Muscle of leg (tissue), 16 donors: ENCODE measurements at places on chromosomes 5 and 9. TPM values are rescaled to one million over a fixed set of nuclear protein-coding genes. Genes with fewer than 3 reads are reported as not detected.

GRCh38 chr9:126149661-126150060 is 177.0 kb upstream of the MVB12B start:
- H3K27me3 ChIP-seq, result peaks cover 18% of the 10 kb centered on the region
- no peaks in the 10 kb centered on the region for H3K36me3 ChIP-seq
- peaks cover 8% of the 10 kb centered on the region for H3K4me1 ChIP-seq
- no peak overlapping the region for H3K27ac ChIP-seq

TAF11L5 gene
- not detected for polyA plus RNA-seq

- peaks cover 5% of the 10 kb centered on the region for H3K4me1 ChIP-seq
- peak overlapping the region; percentile 56 for H3K27ac ChIP-seq
- H3K27me3 ChIP-seq, result no peaks in the 10 kb centered on the region
Measured at GRCh38 chr9:16575142-16575985, 295.1 kb downstream of the BNC2 start.

DNA sequence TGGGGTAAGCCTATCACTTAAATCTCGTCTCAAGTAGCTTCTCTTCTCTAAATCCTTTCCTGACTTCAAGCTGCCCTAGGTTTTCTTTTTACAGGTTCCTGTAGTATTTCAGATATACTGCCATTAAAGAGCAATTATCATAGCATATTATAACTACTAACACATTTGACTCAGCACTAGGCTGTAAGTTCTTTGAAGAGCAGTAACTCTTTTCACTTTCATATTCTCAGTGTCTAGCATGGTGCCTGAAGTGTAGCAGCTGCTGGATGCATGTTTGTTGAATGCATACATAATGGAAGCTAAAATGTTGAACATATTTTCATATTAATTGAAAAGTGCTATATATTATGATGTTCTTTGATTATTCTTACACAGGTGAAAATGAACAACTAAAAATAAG is 22.5 kb downstream of the CCDC152 start:
- H3K27ac ChIP-seq, result no peak overlapping the region
- no peaks in the 10 kb centered on the region for H3K4me1 ChIP-seq
- DNase-seq, result no peak
- H3K27me3 ChIP-seq, result no peaks in the 10 kb centered on the region

- no peaks in the 10 kb centered on the region for H3K27me3 ChIP-seq
- peaks cover 3% of the 10 kb centered on the region for H3K4me1 ChIP-seq
- H3K36me3 ChIP-seq, result no peaks in the 10 kb centered on the region
- H3K4me3 ChIP-seq, result no peak overlapping the region
- H3K27ac ChIP-seq, result no peak overlapping the region
- DNase-seq, result no peak
Measured at GRCh38 chr5:8840237-8840636, 705.6 kb downstream of the SEMA5A start.

- peak; percentile 55 for DNase-seq
- H3K36me3 ChIP-seq, result no peaks in the 10 kb centered on the region
- H3K4me3 ChIP-seq, result no peak overlapping the region
- peaks cover 32% of the 10 kb centered on the region for H3K4me1 ChIP-seq
- H3K27ac ChIP-seq, result peak overlapping the region; percentile 68
- no peaks in the 10 kb centered on the region for H3K27me3 ChIP-seq
Measured at GRCh38 chr5:14184082-14184481, 40.9 kb downstream of the TRIO start.

DNA sequence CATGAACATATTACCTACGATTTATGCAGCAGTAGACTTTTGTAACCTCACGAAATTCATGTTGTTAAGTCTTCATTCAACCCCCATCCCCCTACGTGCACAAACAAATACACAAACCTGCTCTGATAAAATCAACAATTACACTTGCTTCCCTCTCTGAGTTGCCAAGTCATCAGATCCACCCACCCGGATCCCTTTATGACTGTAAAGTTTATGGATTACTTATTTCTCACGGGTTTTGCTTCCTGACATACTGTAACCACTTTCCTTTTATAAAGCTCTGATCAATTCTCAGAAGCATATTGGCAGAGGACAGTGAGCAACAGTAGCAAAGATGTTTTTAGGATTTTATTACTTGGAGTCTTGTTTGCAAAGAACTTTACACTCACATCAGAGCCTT is 70.5 kb downstream of the MLLT3 start:
- H3K27ac ChIP-seq, result no peak overlapping the region
- H3K4me3 ChIP-seq, result no peak overlapping the region
- no peak for DNase-seq
- H3K36me3 ChIP-seq, result no peaks in the 10 kb centered on the region
- H3K27me3 ChIP-seq, result no peaks in the 10 kb centered on the region

GRCh38 chr9:134968011-134968822 is 50.5 kb upstream of the FCN1 start:
- H3K4me1 ChIP-seq, result peaks cover 23% of the 10 kb centered on the region
- peak; percentile 84 for DNase-seq
- no peak overlapping the region for H3K27ac ChIP-seq

DNA sequence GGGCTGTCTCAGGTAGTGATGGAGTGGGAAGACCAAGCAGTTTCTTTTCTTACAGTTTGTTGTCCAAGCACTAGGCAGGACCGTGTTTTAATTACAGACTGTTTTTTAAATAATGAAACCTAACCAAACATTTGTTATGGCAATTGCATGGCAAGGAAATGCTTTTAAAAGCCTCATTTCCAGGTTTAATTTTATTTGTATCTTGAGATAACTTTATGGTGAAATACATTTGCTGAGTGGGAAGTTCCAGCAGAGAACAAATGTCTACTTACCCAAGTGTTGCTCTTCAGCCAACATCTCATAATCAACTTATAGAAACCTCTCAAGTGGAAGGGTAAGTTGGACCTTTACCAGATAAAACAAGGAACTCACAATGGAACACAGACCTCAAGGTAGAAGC is 11.8 kb upstream of the LHFPL2 start:
- DNase-seq, result no peak
- peaks cover 4% of the 10 kb centered on the region for H3K4me1 ChIP-seq
- no peaks in the 10 kb centered on the region for H3K36me3 ChIP-seq
- no peak overlapping the region for H3K4me3 ChIP-seq
- H3K27me3 ChIP-seq, result no peaks in the 10 kb centered on the region

DNA sequence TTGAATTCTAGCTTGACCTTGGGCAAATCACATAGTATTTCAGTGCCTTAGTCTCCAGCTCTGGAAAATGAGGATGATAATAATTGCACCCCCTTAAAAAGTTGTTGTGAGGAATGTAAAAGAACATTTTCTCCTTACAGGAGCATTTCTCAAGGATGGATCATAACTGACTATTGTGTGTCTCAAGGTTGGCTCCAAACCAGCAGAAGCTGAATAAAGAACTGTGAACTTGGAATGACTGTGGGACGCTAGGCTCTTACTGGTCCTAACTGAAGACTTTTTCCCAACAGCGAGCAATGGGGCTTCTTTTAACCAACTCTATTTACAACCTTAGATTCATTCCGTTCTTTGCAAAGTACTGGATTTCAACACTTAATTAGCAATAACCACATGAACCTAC is 26.2 kb upstream of the GLRX start:
- no peak overlapping the region for H3K4me3 ChIP-seq
- H3K27ac ChIP-seq, result no peak overlapping the region
- no peaks in the 10 kb centered on the region for H3K27me3 ChIP-seq
- H3K36me3 ChIP-seq, result no peaks in the 10 kb centered on the region
- no peak for DNase-seq

DNA sequence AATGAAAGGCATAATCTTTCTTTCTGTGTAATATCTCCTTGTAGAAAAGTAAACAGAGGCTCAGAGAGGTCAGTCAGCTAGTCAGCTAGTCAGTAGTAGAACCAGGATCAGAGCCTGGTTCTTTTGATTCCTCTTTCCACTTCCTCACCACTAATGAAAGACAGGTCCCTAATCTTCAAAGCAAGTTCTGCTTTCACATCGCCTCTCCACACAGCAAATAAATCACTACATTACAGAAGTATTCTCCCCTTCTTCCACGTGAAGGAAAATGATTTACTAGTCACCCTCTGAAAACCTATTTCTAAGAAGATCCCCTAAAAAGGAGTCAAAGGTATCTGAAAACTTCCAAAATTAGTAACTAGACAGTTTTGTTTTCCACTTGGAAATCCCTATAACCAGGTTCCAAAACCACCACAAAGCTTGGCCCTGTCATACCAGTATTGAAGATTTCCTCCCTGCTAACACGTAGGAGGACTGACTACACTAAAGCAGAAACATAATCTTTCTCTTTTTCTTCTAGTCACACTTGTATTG is 140.5 kb upstream of the TARS1 start:
- H3K4me1 ChIP-seq, result no peaks in the 10 kb centered on the region
- no peak overlapping the region for H3K4me3 ChIP-seq
- no peaks in the 10 kb centered on the region for H3K27me3 ChIP-seq
- H3K36me3 ChIP-seq, result no peaks in the 10 kb centered on the region
- no peak overlapping the region for H3K27ac ChIP-seq

DNA sequence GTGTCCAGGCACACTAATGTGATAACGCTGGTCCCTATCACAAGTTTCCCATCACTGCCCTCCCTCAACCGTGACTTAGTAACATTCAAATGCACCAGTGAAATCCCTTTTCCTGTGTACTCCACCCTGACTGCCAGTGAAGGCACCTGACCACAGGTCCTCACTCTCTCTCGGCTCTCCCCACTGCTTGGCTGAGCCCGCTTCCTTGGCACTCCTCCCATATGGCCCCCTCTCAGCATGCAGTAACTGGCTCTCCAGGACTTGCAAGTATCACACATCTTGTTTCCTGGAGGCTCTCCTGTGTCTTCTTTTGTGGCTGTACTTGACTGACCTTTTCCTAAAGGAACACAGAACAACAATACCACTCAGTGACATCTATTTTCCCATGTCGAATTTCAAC is 292.0 kb upstream of the ZNF608 start:
- no peak overlapping the region for H3K27ac ChIP-seq
- no peak overlapping the region for H3K4me3 ChIP-seq
- DNase-seq, result no peak

DNA sequence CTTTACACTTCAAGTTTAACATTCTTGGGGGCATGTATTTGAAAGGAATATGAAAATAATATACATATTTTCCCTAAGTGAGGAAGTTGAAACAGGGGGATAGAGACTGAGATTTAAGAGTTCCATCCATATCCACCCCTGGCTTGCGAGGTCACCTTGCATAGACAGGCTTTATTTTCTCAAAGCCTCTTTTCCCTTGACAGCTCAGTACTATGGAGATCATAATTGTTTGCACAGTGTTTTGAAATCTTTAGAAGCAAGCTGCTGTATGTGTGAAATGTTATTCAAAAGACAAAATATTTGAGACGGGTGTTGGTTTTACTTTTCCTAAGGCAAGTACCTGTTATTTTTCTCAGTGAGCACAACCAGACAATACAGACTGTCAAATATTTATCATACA is 163.1 kb downstream of the LRRC70 start:
- H3K4me3 ChIP-seq, result no peak overlapping the region
- no peak for DNase-seq
- no peak overlapping the region for H3K27ac ChIP-seq
- no peaks in the 10 kb centered on the region for H3K27me3 ChIP-seq
- no peaks in the 10 kb centered on the region for H3K4me1 ChIP-seq
- H3K36me3 ChIP-seq, result no peaks in the 10 kb centered on the region

PARP8 gene
- polyA plus RNA-seq, result 12.5 TPM

PTPRD gene
- polyA plus RNA-seq, result 104 TPM

- H3K36me3 ChIP-seq, result no peaks in the 10 kb centered on the region
- no peaks in the 10 kb centered on the region for H3K27me3 ChIP-seq
- peaks cover 2% of the 10 kb centered on the region for H3K4me1 ChIP-seq
- H3K27ac ChIP-seq, result no peak overlapping the region
- no peak overlapping the region for H3K4me3 ChIP-seq
Measured at GRCh38 chr5:179176166-179176565, 116.0 kb downstream of the ZNF354C start.

GRCh38 chr5:172417983-172418630 is 36.2 kb downstream of the SH3PXD2B start:
- peaks cover 17% of the 10 kb centered on the region for H3K36me3 ChIP-seq
- peaks cover 71% of the 10 kb centered on the region for H3K4me1 ChIP-seq
- H3K27ac ChIP-seq, result peak overlapping the region; percentile 92
- DNase-seq, result peak; percentile 99
- no peaks in the 10 kb centered on the region for H3K27me3 ChIP-seq

DNA sequence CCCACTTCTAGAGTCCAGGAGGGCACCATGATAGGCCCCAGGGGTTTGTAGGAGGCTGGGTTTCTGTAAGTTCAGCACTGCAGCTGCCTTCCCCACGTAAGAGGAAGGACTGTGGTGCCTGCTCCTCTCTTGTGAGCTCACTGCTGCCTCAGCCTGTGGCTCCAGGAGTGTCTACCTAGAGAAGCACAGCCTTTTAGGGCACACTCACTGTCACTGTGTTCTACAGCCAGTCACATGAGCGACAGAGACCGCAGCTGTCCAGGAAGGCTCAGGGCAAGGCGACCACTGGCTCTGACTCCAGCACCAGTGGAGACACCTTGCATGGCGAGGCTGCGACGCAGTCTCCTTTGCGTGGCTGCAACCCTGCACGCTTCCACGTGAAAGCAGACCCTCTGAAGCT is 72.8 kb downstream of the OTULIN start:
- DNase-seq, result no peak
- H3K4me3 ChIP-seq, result no peak overlapping the region
- H3K36me3 ChIP-seq, result peaks cover 3% of the 10 kb centered on the region

ZCCHC7 gene
- polyA plus RNA-seq, result 15.3 TPM

SPARC gene
- polyA plus RNA-seq, result 3,005 TPM

DNA sequence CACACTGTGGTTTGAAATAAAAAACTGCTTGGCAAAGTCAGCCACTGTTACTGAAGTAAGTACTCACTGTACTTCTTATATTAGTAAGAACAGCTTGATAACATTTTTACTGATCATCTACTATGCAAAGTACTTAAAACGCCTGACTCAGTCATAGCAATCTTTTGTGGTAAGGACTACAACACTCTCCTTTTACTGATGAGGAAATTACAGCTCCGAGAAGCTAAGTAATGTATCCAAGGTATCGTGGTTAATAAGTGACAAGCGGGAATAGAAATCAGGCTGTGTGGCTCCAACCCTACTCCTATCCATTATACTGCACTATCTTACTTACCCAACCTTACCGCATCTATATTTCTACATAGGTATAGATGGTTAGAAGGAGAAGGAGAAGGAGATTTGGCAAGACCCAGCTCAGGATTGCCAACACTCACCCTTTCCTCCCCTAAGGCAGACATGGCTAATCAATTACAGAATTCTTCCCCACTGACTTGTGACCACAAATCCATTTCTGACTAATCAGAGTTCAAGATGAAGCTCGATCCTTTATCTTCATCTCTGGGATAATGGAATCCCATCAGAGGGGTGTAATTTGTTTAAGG is 281.4 kb downstream of the SPOCK1 start:
- no peaks in the 10 kb centered on the region for H3K27me3 ChIP-seq
- DNase-seq, result no peak
- H3K4me1 ChIP-seq, result no peaks in the 10 kb centered on the region
- no peaks in the 10 kb centered on the region for H3K36me3 ChIP-seq

GRCh38 chr5:171067540-171068130 is 205.8 kb downstream of the RANBP17 start:
- no peaks in the 10 kb centered on the region for H3K4me1 ChIP-seq
- H3K27me3 ChIP-seq, result no peaks in the 10 kb centered on the region
- no peak overlapping the region for H3K27ac ChIP-seq
- H3K36me3 ChIP-seq, result no peaks in the 10 kb centered on the region
- no peak overlapping the region for H3K4me3 ChIP-seq
- DNase-seq, result no peak

PCDHA3 gene
- polyA plus RNA-seq, result 0.11 TPM

GRCh38 chr9:115794921-115795475 is 358.6 kb upstream of the PAPPA start:
- H3K4me3 ChIP-seq, result no peak overlapping the region
- DNase-seq, result peak; percentile 21
- no peak overlapping the region for H3K27ac ChIP-seq
- no peaks in the 10 kb centered on the region for H3K36me3 ChIP-seq
- H3K4me1 ChIP-seq, result no peaks in the 10 kb centered on the region

CCDC183 gene
- polyA plus RNA-seq, result 1.5 TPM
